Osteoblast (primary cell): ENCODE measurements at places on chromosomes 2 and 18. TPM values are rescaled to one million over a fixed set of nuclear protein-coding genes. Genes with fewer than 3 reads are reported as not detected.
A peak's percentile ranks its signal among the peaks of the same experiment; 100 is the strongest.

KLHL30 gene
- total RNA-seq: under 0.01 TPM in 2 replicates

CCDC150 gene
- 5.8 and 8.5 TPM in 2 replicates for total RNA-seq

NEUROD1 gene
- total RNA-seq: not detected in 2 replicates

TMEFF2 gene
- under 0.01 TPM in 2 replicates for total RNA-seq

SPDYA gene
- total RNA-seq: 0.59 and 0.72 TPM in 2 replicates

CIB4 gene
- not detected in 2 replicates for total RNA-seq

SLC11A1 gene
- total RNA-seq: 0.29 and 0.36 TPM in 2 replicates

LHCGR gene
- not detected in 2 replicates for total RNA-seq

ATP9B gene
- total RNA-seq: 27.7 and 29.3 TPM in 2 replicates

KATNAL2 gene
- 4.3 and 5.0 TPM in 2 replicates for total RNA-seq

GRCh38 chr2:42141687-42142546 is 27.2 kb upstream of the EML4 start:
- H3K4me1 ChIP-seq: peaks cover 47% of the 10 kb centered on the region
- H3K27ac ChIP-seq: peak overlapping the region; percentile 99
- H3K36me3 ChIP-seq: no peaks in the 10 kb centered on the region
- DNase-seq: peak; percentile 83
- H3K4me3 ChIP-seq: peak overlapping the region; percentile 59
- no peaks in the 10 kb centered on the region for H3K27me3 ChIP-seq

- peaks cover 12% of the 10 kb centered on the region for H3K4me1 ChIP-seq
- no peak overlapping the region for H3K27ac ChIP-seq
- peak; percentile 31 for DNase-seq
- no peaks in the 10 kb centered on the region for H3K36me3 ChIP-seq
- H3K27me3 ChIP-seq: peaks cover 3% of the 10 kb centered on the region
Measured at GRCh38 chr18:57921708-57922107, 118.6 kb upstream of the ATP8B1 start.

DNA sequence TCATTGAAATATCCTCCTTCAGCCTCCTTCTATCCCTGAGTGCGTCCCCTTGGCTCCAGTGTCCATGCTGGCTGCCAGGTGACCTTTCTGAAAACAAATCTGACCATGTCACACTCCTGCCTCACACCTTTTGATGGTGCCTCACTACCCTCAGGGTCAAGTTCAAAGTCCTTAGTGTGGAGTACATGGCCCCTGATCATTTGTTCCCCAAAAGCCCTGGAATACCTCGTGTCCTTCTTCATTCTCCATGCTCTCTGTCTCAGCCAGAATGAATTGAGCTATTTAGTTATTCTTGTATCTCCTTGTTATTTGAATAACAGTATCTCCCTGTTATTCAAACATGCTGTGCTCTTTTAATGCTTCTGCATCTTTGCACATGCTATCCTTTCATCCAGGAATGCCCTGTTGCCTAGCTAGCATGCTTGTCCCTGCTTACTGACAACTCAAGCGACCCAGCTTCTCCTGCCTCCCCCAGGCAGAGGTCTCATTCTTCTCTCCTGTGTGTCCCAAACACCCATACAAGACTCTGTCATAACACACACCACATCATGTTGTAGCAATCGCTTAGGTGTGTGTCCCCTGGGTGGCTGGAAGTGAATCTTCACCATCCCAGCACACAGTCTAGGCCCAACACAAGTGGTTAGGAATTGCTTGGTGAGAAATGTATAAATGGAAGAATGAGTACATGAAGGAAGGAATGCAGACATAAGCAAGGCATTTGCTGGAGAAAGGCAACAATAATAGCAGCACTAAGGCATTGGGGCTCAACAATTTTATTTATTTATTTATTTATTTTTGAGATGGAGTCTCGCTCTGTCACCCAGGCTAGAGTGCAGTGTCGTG is 144.0 kb downstream of the DDX1 start:
- no peak for DNase-seq
- H3K4me1 ChIP-seq: peaks cover 24% of the 10 kb centered on the region
- H3K36me3 ChIP-seq: no peaks in the 10 kb centered on the region
- peaks cover 26% of the 10 kb centered on the region for H3K27me3 ChIP-seq
- no peak overlapping the region for H3K4me3 ChIP-seq
- H3K27ac ChIP-seq: no peak overlapping the region

- H3K4me1 ChIP-seq: no peaks in the 10 kb centered on the region
- no peak overlapping the region for H3K4me3 ChIP-seq
- no peak overlapping the region for H3K27ac ChIP-seq
- no peak for DNase-seq
Measured at GRCh38 chr2:132515010-132515409, 98.4 kb downstream of the GPR39 start.

- no peaks in the 10 kb centered on the region for H3K27me3 ChIP-seq
- peaks cover 29% of the 10 kb centered on the region for H3K4me1 ChIP-seq
- H3K4me3 ChIP-seq: no peak overlapping the region
- peak; percentile 47 for DNase-seq
- H3K36me3 ChIP-seq: no peaks in the 10 kb centered on the region
- peak overlapping the region; percentile 88 for H3K27ac ChIP-seq
Measured at GRCh38 chr2:215460682-215461382, 25.0 kb upstream of the FN1 start.

DNA sequence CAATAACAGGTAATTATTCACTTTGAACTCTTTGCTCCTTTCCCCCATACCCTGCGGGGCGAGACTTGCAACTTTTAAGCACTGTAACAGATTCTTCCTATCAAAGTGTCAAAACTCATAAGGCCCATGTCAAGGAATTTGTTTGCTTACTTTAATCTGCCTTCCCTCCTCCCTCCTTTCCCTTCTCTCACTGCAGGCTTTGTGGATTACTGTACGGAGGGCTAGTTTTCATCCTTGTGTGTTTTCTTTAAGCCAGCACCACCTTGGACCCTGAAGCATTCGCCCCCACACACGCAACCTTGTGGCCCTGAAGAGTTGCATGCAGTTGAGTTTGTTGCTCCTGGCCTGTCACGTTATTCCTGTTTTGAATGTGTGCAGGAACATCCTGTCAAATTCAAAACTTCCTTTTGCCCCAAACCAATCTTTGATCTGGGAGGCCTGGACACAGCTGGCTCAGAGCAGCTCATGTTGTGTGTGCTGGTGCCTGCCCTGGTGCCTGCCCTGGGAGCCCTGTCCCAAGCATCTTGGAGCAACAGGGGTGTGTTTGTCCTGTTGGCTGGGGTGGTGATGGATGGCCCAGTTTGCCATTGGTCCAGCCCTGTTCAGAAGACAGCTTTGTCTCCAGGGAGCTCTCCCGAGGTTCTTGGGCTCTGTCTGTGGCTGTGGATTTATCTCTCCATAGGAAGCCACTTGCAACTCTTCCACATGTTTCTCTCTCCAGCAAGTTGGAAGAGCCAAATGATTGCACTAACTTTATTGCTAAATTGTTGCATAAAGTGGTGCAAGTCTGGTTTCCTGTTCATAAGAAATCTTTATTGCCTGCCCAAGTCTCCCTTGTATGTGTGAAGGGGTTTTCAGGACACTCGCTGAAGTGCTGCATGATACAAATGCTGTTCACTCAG is 199.6 kb downstream of the VAPA start:
- no peak for DNase-seq
- H3K27ac ChIP-seq: no peak overlapping the region
- no peak overlapping the region for H3K4me3 ChIP-seq
- no peaks in the 10 kb centered on the region for H3K4me1 ChIP-seq
- H3K27me3 ChIP-seq: peaks cover 23% of the 10 kb centered on the region

- H3K4me3 ChIP-seq: no peak overlapping the region
- DNase-seq: no peak
- H3K36me3 ChIP-seq: no peaks in the 10 kb centered on the region
- H3K27me3 ChIP-seq: peaks cover 3% of the 10 kb centered on the region
- H3K4me1 ChIP-seq: no peaks in the 10 kb centered on the region
Measured at GRCh38 chr2:173680574-173680973, 284.6 kb downstream of the SP3 start.

GRCh38 chr2:86021396-86022378 is 84.0 kb downstream of the POLR1A start:
- H3K27ac ChIP-seq: no peak overlapping the region
- DNase-seq: peak; percentile 88
- no peak overlapping the region for H3K4me3 ChIP-seq
- H3K4me1 ChIP-seq: peaks cover 10% of the 10 kb centered on the region

- H3K4me1 ChIP-seq: no peaks in the 10 kb centered on the region
- H3K27ac ChIP-seq: no peak overlapping the region
- H3K36me3 ChIP-seq: no peaks in the 10 kb centered on the region
- H3K4me3 ChIP-seq: no peak overlapping the region
Measured at GRCh38 chr18:38174594-38174993, 609.0 kb upstream of the CELF4 start.

DNA sequence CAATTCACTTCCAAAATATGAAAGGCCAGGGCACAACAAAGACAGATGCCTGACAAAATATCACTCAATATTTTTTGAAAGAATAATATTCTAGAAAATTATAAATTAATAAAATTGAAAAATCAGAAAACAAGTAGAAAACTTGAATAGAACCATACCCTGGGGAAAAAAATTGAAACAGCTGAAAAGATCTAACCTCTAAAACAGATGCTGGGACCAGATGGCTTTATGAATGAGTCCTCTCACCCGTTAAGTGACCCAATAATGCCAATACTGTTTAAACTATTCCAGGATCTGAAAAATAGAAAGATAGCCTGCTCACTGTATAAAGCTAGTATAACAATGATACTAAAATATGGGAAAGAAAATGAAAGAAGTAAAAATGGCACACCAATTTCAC is 322.3 kb upstream of the VWC2L start:
- no peak overlapping the region for H3K27ac ChIP-seq
- no peaks in the 10 kb centered on the region for H3K27me3 ChIP-seq
- H3K4me1 ChIP-seq: no peaks in the 10 kb centered on the region
- no peaks in the 10 kb centered on the region for H3K36me3 ChIP-seq
- DNase-seq: no peak
- H3K4me3 ChIP-seq: no peak overlapping the region

GRCh38 chr2:148699830-148700229 is 55.3 kb downstream of the EPC2 start:
- DNase-seq: no peak
- no peaks in the 10 kb centered on the region for H3K27me3 ChIP-seq
- H3K36me3 ChIP-seq: peaks cover 6% of the 10 kb centered on the region
- H3K27ac ChIP-seq: no peak overlapping the region
- H3K4me1 ChIP-seq: no peaks in the 10 kb centered on the region

GRCh38 chr18:13227910-13228309 is 9.3 kb downstream of the LDLRAD4 start:
- no peak for DNase-seq
- no peaks in the 10 kb centered on the region for H3K4me1 ChIP-seq
- no peak overlapping the region for H3K27ac ChIP-seq
- no peak overlapping the region for H3K4me3 ChIP-seq
- H3K36me3 ChIP-seq: no peaks in the 10 kb centered on the region

DNA sequence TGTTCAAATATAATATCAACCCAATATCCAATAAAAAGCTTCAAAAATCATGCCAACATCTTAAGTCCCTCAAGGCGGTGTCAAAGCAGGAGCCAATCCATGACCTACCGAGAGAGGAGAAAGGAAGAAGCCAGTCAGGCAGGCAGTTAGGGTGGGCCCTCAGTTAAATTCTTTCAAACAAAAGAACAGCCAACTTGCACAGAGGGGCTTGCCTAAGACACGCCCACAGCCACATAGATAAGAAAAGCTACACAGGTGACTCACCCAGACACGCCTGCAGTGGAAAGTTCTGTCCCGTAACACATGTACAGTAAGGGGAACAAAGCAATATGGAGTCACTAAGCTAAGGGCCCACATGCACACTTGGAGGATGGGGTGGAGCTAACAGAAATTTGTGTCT is 61.3 kb downstream of the SP110 start:
- H3K27ac ChIP-seq: no peak overlapping the region
- peaks cover 8% of the 10 kb centered on the region for H3K4me1 ChIP-seq
- no peaks in the 10 kb centered on the region for H3K36me3 ChIP-seq
- no peak for DNase-seq

- no peak overlapping the region for H3K4me3 ChIP-seq
- H3K4me1 ChIP-seq: peaks cover 21% of the 10 kb centered on the region
- no peak for DNase-seq
Measured at GRCh38 chr2:150689590-150689989, 202.1 kb upstream of the RND3 start.

DNA sequence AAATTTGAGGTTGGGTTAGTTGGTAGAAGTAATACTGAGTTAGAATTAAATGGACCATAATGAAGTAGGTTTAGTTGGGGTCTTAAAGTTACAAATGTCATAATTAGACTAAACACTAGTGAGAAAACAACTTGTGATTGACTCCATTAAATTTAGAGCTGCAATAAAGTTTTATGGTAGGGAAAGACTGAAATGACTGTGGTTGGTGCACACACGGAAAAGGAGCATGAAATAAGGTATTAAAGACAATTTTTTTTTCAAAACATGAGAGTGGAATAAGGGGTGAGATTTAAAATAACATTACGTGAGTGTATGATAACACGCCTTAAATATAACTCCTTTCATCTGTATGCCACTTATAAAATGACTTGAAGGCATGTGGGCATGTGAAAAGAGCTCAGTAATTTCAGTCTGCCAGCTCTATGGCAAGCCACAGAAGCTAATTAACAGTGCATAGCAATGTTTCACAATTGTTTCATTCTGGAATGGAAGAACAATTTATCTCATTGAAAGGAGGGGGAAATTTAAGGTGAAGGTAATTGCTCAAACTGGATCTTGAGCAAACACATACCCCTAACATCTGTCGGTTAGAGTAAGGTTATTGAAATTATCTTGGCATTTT is 1.4 kb downstream of the FRZB start:
- no peak overlapping the region for H3K27ac ChIP-seq
- H3K27me3 ChIP-seq: peaks cover 11% of the 10 kb centered on the region
- H3K4me1 ChIP-seq: peaks cover 15% of the 10 kb centered on the region

DNA sequence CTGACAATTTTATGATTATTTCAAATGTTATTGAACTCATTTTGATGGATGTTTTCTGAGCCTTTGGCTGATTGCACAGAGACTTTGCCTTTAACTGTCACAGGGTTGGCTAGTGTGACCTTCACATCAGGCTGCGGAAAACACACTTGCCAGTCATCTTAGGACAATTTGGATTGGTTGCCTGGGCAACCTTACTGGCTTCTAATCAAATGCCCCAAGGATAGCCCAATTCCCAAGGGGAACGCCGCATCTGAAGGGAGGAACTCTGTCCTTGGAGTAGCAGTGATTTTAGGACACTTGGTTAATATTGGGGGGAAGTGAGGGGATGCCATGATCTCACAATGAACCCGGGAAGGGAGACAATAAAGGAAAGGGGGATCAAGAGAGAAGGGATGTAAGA is 29.5 kb downstream of the OSBPL6 start:
- H3K27ac ChIP-seq: no peak overlapping the region
- no peaks in the 10 kb centered on the region for H3K27me3 ChIP-seq
- H3K4me1 ChIP-seq: peaks cover 21% of the 10 kb centered on the region
- H3K4me3 ChIP-seq: no peak overlapping the region

- no peak overlapping the region for H3K4me3 ChIP-seq
- no peaks in the 10 kb centered on the region for H3K27me3 ChIP-seq
- H3K27ac ChIP-seq: no peak overlapping the region
Measured at GRCh38 chr2:19667085-19667484, 234.7 kb downstream of the TTC32 start.
